ENCODE measurements at places on chromosomes 3 and 15.

GRCh38 chr3:192444096-192444790, 283.1 kb downstream of the FGF12 start:
- DNase-seq, result peak; percentile 18

DNA sequence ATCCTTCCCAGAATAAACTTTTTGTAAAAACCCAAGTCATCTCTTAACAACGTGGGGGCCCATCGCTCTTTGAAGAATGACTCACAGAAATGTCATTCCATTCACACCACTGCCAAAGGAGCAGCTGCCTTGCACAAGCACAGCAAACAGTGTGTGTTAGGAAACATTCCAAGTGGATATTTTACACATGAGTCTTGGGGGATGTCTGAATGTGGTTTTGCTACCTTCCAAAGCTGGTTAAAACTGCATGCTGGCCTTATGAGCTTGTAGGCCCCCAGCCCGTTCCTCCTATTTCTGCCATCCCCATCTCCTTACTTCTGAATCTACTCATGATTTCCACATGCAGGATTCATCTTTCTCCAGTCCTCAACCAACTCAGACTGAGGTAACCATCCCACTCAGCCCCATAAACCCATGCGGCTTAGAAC, 130.8 kb downstream of the CPNE4 start:
- no peak for DNase-seq

DNA sequence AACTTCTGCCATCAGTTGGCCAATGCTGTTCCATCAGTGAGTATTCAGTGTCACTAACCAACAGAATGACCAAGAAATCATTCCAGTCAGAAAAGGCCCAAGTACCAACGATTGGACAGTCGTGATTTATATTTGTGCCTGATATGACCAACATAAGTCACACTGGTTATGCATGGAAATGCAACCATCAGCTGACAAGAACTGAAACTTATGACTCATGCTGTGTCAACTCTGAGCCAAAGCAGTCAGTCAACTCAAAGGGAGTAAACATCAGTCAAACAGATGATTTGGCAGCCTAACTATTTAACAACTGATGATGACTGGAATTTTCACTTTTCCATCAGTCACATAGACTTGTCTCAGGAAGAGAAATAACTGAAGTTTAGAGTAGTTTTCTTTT, 142.4 kb downstream of the ANXA2 start:
- DNase-seq, result no peak

GRCh38 chr15:24772686-24773373, 97.3 kb downstream of the NPAP1 start:
- DNase-seq, result peak; percentile 56

- no peak for DNase-seq
Measured at GRCh38 chr3:59043391-59043790, 6.4 kb downstream of the CFAP20DC start.

DNA sequence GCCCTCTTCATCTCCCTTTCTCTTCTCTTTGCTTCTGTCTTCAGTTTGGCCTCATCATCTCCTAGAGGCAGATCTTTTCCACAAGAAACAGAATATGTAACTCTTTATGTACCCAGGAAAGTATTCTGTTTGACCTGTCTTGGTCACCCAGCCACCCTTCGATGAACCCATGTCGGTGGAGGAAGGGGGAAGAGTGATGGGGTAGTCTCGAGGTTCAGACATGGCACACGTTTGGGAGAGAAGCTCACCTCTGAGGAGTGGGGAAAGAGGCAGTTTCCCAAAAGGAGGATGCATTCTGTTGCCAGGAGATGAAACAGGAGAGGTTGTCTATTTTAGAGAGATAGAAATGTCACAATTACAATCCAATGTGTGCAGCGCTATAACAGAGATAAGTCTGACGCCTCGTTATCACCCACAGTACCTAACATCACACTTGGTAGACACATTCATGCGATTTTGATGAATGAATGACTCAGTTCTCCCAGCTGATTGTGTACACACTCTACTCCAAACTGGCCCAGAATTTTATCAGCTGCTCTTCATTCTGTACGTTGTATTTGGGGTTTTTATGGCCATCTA, 722 bp upstream of the CCDC50 start:
- no peak for DNase-seq

GRCh38 chr15:91908391-91908790, 54.9 kb downstream of the SLCO3A1 start:
- DNase-seq, result no peak

DNA sequence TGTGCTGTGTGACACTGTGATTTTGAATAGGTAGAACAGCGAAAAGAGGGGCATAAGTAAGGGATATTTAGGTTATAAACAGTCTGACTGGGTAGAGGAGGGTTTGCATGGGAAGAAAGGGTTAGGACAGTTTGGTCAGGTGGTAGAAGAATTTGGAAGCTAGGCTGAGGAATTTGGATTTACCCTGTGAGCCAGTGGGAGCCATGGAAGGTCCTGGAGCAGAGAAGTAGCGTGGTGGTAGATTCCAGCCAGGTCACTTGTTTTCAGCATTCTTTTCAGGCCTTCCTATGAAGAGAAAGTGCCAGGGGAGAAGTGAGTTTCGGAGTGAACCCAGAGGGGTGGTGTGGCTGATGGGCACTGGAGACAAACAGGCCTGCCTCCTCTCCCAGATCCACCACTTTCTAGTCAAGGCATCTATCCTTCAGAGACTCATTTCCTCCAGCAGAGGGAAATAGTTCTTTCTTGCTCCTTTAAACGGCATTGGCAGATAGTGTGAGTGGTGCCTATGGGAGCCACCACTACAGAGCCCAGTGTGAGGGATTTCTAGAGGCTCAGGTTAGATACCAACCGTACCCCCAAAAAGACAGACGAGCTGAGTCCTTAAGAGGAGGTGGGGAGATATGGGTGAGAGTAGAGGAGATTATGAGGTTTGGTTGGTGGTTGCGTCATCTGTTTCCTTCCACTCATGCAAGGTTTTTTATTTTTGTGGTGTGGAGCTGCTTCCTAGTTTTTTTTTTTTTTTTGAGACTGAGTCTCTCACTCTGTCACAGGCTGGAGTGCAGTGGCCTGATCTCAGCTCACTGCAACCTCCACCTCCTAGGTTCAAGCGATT, 21.2 kb downstream of the PXK start:
- DNase-seq, result peak; percentile 52

- no peak for DNase-seq
Measured at GRCh38 chr3:15063238-15063637, 1.9 kb downstream of the MRPS25 start.

DNA sequence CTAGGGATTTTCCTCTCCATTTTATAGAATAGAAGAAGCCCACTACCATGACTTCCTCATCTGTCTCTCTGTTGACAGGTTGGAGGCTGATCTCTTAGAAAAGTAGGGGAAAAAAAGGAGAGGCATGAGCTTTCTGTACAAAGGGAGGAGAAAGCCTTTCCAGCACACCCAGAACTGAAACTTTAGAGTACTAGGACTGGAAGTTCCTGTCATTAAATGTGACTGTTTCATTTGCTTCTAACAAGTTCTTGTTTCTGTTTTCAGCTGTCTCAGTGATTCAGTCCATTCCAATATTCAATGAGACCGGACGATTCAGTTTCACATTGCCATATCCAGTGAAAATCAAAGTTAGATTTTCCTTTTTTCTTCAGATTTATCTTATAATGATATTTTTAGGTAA, 39.0 kb downstream of the INTS14 start:
- no peak for DNase-seq

DNA sequence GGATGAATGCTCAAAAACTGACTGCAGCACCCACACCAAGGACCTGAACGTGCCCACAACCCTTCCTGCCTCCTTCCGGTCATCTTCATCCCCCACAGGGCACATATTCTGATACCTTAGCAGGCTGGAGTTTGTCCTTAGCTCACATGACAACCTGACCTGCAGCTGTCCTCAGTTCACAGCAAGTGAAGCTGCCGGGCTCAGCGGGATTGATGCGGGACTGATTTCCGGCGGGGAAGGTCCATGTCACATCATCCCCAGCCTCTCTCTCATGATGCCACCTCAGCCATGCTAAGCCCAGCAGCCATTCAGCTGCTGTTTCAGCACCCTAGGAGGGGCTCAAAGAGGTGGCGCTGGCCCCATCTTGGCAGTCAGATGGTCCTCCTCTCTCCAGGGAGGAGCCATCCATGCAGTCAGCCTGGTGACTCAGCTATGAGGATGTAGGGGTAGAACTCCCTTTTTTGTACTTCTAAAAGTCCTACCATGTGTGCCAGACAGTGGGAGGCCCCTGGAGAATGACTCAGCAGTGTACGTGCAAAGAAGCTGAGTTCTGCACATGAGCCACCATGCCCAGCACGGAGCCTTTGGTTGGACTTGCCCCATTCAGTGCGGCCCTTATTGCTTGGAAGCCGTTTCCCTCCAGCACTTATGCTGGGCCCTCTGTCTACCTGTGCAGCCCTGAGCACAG, 9.5 kb downstream of the CA12 start:
- no peak for DNase-seq

GRCh38 chr3:146308682-146309081, 57.8 kb upstream of the PLSCR4 start:
- no peak for DNase-seq

GRCh38 chr3:128241741-128242140, 88.5 kb downstream of the EEFSEC start:
- DNase-seq, result no peak

- no peak for DNase-seq
Measured at GRCh38 chr15:30008156-30008555, 74.6 kb upstream of the GOLGA8J start.

DNA sequence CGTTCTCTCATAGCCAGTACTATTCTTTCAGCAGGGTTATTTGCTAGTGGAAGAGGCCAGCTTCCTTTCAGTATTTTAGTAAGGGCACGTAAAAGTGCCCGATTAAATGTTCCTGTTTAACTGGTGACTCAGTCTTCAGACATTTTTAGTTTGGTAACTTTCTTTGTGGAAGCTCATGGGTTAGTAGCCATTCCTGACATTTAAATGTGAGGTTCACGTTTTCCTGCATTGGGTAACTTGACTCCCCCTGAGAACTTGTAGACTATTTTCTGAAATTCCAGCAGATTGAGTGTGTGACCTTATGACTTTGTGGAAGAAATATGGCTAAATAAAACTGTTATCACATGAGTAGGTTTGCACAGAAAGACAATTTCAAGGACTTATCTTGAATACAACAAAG, 16.9 kb downstream of the ABHD2 start:
- no peak for DNase-seq

- DNase-seq, result no peak
Measured at GRCh38 chr3:130843441-130843840, 50.4 kb upstream of the ATP2C1 start.

DNA sequence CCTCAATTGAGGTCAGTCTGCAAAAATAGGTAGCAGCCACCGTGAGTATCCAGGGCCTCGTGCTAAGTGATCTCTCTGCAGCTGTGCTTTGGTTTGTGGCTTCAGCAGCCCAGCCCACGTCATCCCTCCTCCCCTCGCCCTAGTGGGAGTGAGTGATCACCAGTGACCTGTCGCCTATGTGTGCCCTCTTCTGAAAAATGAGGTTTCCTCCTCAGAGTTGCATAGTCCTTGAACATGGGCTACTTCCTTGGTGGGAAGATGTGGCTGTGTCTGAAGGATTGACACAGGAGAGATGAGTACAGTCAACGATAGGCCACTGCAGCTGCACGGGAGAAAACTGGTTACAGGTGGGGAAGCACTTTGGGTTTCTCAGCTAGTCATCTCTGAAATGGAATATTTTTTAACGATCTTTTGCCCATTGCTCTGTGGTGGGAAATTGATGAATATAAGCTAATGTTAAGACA, 144.8 kb upstream of the BHLHE40 start:
- DNase-seq, result no peak

DNA sequence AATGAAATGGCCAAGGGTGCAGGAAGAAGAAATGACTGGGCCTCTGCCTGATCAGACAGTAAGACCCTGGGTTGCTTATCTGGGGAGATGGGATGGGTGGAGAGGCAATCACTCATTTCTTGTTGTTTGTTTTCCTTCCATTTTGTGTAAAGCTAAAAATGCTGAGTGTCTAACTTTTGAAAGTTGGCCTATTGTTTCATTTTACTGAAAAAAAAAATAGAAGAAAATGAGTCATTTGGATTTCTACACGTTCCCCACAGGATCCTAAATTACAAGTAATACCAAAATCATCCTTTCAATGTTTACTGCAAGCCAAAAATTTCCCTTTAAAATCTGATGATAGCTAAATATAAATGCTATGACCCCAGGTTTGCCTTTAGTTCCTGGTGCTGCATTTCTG, 30.6 kb downstream of the PTX3 start:
- DNase-seq, result no peak

GRCh38 chr3:19901918-19902317, 32.1 kb downstream of the EFHB start:
- no peak for DNase-seq

GRCh38 chr15:91917686-91918360, 64.3 kb downstream of the SLCO3A1 start:
- no peak for DNase-seq

GRCh38 chr15:23758891-23759290, 71.8 kb upstream of the NDN start:
- DNase-seq, result no peak

DNA sequence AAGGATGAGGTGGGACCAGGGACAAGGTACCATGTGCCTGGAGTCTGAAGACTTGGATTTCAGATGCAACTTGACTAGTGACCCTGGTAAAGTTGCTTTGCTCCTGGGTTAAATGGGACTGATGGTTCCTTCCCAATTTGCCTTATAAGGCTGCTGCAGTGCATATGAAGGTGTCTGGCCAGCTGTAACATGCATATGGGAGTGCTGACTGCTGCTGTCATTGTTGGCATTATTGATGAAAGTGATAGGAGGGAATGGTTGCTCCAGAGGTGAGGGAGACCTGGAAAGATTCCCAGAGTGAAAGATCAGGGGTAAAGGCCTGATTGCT, 20.5 kb downstream of the CYP8B1 start:
- DNase-seq, result no peak

DNA sequence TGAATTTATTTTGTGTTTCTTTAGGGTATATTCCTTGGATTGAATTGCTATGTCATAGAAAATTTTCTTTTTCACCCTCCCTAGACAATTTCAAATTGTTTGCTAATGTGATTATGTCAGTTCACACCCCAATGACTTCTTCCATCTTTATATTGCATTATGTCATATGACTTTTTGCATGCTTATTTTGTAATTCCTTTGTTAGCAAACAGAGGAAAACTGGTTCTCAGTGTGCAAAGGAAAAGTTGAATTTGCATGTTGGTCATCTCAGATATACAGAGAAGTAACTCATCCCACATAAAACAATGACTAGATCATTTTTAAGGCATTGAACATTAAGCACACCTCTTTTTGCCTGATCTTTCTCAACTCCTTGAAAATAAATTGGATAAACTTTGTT, 3.3 kb upstream of the RNF13 start:
- DNase-seq, result no peak

DNA sequence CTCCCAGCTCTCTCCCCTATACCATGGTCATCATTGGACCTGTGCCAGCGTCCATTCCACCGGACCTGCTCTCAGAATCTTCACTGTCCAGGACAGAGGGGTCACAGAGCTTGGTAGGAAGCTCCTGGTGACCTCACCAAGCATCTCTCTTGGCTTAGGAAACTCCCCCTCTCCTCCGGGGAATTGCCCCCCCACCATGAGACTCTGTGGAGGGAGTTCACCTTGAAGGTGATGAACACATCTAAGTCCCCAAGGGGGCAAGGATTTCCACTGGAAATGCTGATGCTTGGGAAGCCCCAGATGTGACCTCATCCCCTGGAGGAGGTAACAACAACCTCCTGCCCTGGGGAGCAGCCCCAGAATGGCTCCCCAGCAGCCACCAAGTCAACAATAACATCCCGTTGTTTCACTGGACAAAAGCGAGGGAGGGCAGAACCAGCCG, 3.2 kb downstream of the SEMA7A start:
- no peak for DNase-seq
